ENCODE measurements at places on chromosomes 12 and 14. TPM values are rescaled to one million over a fixed set of nuclear protein-coding genes. Genes with fewer than 3 reads are reported as not detected.
A peak's percentile ranks its signal among the peaks of the same experiment; 100 is the strongest.

DNA sequence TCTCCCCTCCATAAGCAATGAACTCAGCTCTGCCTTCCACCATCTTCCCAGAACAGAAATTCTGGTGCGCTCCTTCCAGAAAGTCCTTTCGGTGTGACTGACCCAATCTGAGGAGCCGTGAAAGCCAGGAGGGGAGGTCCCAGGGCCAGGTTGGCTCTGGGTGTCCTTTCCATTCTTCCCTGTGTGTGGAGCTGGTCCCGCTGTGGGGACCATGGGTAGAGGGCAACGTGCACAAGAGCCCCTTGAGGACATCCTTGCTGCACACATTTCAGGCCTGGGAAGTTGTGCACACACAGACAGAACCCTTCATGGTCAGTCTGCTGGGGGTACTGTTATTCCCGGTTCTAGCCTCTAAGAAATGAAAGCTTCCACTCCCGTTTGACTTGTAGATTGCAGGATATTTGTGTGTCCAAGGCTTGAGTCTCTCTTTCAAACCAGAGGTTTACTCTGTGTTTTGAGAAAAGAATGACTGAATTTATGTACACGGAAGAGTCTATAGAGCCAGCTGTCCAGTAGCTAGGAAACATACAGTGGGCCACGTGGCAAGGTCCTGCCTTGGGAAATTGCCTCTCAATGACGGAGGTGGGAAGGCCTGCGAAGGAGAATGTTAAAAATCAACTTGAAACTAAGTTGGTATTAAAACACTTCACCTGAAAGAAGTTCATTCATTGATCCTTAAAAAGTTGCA lies 10.1 kb downstream of the NFKBIA start:
- no peak overlapping the region for H3K4me3 ChIP-seq
- no peak overlapping the region for H3K27ac ChIP-seq
- H3K4me1 ChIP-seq = peaks cover 24% of the 10 kb centered on the region
- no peak for DNase-seq
- H3K36me3 ChIP-seq = no peaks in the 10 kb centered on the region

DNA sequence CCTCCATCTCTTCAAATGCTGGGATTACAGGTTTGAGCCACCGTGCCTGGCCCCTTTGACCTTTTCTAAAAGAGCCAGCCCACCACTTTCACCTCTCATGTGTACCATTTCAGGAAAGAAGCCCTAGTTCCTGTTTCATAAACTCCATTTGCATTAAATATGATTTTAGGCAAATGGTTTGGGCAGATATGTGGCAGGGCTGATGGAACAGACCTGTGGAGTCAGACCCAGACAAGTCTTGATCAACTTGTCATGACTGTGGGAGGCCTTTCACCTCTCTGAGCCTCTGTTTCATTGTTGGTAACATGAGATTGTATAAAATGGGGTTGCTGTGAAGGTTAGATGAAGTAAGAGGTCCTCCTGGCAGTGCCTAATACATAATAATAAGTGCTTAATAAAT lies 5.2 kb upstream of the MAP3K9 start:
- no peak overlapping the region for H3K27ac ChIP-seq
- DNase-seq = peak; percentile 27
- peaks cover 16% of the 10 kb centered on the region for H3K4me1 ChIP-seq
- no peaks in the 10 kb centered on the region for H3K27me3 ChIP-seq
- H3K4me3 ChIP-seq = no peak overlapping the region

GRCh38 chr14:92783813-92784431 lies 10.2 kb upstream of the GOLGA5 start:
- H3K4me1 ChIP-seq = peaks cover 3% of the 10 kb centered on the region
- DNase-seq = peak; percentile 80
- H3K36me3 ChIP-seq = no peaks in the 10 kb centered on the region
- no peak overlapping the region for H3K27ac ChIP-seq
- no peaks in the 10 kb centered on the region for H3K27me3 ChIP-seq

The SLC8A3 gene
- total RNA-seq = 0.07 TPM

The TDRD9 gene
- total RNA-seq = 2.4 TPM

DNA sequence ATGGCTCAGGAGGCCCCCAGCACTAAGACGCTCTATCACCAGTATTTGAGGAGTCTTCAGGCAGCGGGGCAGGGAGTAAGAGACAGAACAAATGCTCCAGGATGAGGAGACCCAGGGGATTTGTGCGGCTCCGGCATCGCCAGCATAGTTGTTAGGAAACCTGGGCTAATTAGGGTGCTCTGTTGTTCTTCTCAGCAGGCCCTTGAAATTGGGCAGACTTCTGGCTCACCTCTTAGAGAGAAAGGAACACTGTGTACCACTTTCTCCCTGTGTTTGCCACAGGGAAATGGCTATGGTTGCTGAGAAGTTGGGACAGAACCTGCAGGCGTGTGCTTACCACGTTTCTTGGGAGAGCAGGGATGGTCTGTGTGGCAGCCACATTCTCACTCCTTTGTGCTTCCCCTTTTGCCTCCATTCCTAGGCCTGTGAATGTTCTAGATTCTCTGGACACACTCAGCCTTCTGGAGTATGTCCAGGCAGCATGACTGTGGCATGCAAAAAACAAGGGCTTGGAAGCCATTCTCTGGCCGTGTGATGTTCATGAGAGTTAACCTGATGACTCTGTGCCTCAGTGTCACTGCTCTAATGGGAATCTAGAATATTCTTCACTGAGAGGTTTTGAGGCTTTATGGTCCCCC lies 109.0 kb downstream of the CHST11 start:
- no peak overlapping the region for H3K4me3 ChIP-seq
- DNase-seq = no peak
- no peak overlapping the region for H3K27ac ChIP-seq
- H3K27me3 ChIP-seq = no peaks in the 10 kb centered on the region
- H3K4me1 ChIP-seq = peaks cover 42% of the 10 kb centered on the region

DNA sequence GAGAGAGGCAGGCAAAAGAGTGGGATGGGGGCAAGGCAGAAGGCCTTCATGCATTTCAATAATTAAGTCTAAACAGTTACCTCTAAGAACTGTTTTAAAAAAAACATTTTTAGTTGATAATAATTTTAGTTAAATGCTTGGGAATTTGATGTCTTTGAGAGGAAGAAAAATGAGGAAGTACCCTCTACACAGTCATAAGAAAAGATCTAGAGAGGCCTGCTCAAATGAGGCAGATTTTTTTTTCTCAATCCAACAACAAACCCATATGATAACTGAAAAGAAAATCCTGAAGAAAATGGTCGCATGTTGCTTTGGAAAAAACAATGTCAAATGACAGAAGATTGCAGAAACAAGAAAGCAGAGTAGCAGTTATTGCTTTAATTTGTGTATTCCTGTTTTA lies 25.6 kb downstream of the SINHCAF start:
- peaks cover 58% of the 10 kb centered on the region for H3K36me3 ChIP-seq
- peak overlapping the region; percentile 46 for H3K27ac ChIP-seq
- no peak overlapping the region for H3K4me3 ChIP-seq
- H3K27me3 ChIP-seq = no peaks in the 10 kb centered on the region
- DNase-seq = peak; percentile 29

GRCh38 chr14:84961637-84962036 lies 568.3 kb upstream of the FLRT2 start:
- no peaks in the 10 kb centered on the region for H3K27me3 ChIP-seq
- H3K36me3 ChIP-seq = no peaks in the 10 kb centered on the region

DNA sequence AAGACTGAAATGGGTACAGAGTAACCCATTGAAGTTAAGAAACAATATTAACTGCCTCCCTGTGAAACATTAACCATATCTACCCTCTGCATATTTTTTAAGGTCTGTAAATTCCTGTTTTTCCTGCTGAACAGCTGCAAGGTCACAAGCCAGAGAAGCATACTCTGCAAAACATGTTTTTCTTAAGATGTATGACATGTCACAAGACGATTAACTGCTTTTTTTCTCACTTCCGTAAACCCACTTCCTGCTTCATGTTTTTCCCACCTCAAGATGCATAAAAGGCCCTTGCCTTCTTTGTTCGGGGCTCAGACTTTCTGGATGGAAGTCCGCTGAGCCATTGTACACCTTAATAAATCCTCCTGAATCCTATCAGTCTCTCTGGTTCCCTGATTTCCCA lies 504.7 kb upstream of the MIS18BP1 start:
- no peak for DNase-seq
- no peak overlapping the region for H3K27ac ChIP-seq
- H3K4me3 ChIP-seq = no peak overlapping the region

- no peaks in the 10 kb centered on the region for H3K27me3 ChIP-seq
- H3K27ac ChIP-seq = no peak overlapping the region
- H3K4me1 ChIP-seq = no peaks in the 10 kb centered on the region
- peaks cover 72% of the 10 kb centered on the region for H3K36me3 ChIP-seq
- no peak for DNase-seq
These were observed 74.3 kb downstream of the MAP3K9 start for GRCh38 chr14:70735043-70735442.

The TPH2 gene
- total RNA-seq = not detected

GRCh38 chr12:52515927-52516831 lies 4.0 kb downstream of the KRT5 start:
- H3K36me3 ChIP-seq = no peaks in the 10 kb centered on the region
- H3K4me1 ChIP-seq = no peaks in the 10 kb centered on the region
- H3K4me3 ChIP-seq = no peak overlapping the region
- H3K27ac ChIP-seq = no peak overlapping the region
- H3K27me3 ChIP-seq = no peaks in the 10 kb centered on the region

The RNU6-8 gene
- total RNA-seq = not detected

GRCh38 chr12:72872996-72873395 lies 600.8 kb downstream of the TRHDE start:
- no peaks in the 10 kb centered on the region for H3K36me3 ChIP-seq
- no peak for DNase-seq
- H3K4me1 ChIP-seq = no peaks in the 10 kb centered on the region
- no peak overlapping the region for H3K27ac ChIP-seq
- no peak overlapping the region for H3K4me3 ChIP-seq

DNA sequence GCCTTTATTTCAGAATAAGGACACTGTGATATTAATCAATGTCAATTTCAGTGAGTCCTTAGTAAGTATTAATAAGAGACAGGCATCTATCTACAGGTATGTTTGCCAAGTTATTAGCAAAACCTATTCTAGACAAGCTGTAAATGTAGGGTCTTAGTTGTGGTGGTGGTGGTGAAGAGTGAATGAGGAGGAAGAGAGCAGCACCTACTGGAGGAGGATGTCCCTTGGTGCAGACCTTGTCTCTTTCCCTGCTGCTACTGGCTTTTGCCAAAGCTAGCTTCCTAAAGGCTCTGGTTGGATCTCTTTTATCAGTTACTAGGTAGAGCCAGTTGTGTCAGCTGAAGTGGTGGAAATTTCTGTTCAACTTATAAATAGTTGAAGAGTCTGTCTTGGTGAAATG lies 304.8 kb upstream of the ATP2B1 start:
- H3K27me3 ChIP-seq = no peaks in the 10 kb centered on the region
- DNase-seq = peak; percentile 64
- H3K27ac ChIP-seq = no peak overlapping the region
- H3K36me3 ChIP-seq = no peaks in the 10 kb centered on the region
- no peak overlapping the region for H3K4me3 ChIP-seq
- H3K4me1 ChIP-seq = no peaks in the 10 kb centered on the region

DNA sequence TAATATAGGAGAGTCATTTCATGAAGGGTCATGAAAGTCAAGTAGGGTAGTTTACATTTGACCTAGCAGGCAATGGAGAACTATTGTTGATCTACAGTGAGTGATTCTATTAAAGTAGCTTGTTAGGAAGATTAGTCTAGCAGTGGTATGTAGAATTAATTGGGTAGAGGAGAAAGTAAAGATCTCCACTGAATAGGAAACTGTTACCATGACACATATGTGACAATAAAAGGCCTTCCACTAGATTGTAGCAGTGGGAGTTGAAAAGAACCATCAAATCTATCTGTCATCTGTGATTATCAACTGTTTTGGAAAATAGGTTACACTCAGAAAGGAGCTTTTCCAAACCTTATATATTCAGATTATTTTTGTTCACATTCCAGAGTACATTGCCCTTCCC lies 92.3 kb downstream of the SOX5 start:
- H3K27me3 ChIP-seq = no peaks in the 10 kb centered on the region
- no peak overlapping the region for H3K4me3 ChIP-seq
- no peaks in the 10 kb centered on the region for H3K4me1 ChIP-seq
- no peak for DNase-seq
- H3K36me3 ChIP-seq = no peaks in the 10 kb centered on the region
- H3K27ac ChIP-seq = no peak overlapping the region

GRCh38 chr14:48125654-48126053 lies 450.2 kb upstream of the MDGA2 start:
- H3K27ac ChIP-seq = no peak overlapping the region
- no peak for DNase-seq
- no peaks in the 10 kb centered on the region for H3K27me3 ChIP-seq
- H3K36me3 ChIP-seq = no peaks in the 10 kb centered on the region
- no peak overlapping the region for H3K4me3 ChIP-seq

DNA sequence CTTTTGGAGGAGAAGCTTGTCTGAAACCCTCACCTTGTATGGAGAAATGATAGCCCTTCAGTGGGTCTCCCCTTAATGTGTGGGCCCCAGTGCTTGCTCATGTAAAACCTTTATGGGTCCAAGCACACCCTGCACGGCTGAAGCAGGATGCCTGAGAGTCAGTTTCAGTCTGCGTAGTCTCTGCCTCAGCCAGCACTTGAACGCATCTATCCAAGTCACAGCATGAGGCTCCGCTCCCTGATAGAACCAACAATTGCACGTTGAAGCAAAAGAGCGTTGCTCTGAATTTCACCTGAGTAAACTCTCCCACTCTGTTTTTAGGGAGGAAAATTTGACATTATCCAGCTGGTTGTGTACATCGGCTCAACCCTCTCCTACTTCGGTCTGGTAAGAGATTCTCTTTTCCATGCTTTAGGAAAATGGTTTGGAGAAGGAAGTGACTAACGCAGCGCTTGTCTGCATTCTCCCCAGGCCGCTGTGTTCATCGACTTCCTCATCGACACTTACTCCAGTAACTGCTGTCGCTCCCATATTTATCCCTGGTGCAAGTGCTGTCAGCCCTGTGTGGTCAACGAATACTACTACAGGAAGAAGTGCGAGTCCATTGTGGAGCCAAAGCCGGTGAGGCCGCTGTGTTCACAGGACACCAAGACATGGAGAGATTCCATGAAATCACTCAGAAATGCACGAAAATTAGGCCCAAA lies 33.0 kb upstream of the P2RX4 start:
- no peaks in the 10 kb centered on the region for H3K4me1 ChIP-seq
- DNase-seq = no peak
- no peaks in the 10 kb centered on the region for H3K36me3 ChIP-seq
- no peak overlapping the region for H3K4me3 ChIP-seq

GRCh38 chr12:108196921-108197320 lies 67.8 kb downstream of the WSCD2 start:
- H3K4me1 ChIP-seq = peaks cover 3% of the 10 kb centered on the region
- H3K27ac ChIP-seq = no peak overlapping the region
- H3K27me3 ChIP-seq = no peaks in the 10 kb centered on the region
- no peaks in the 10 kb centered on the region for H3K36me3 ChIP-seq
- no peak for DNase-seq

The PDZRN4 gene
- total RNA-seq = not detected

- H3K4me3 ChIP-seq = no peak overlapping the region
- H3K27me3 ChIP-seq = no peaks in the 10 kb centered on the region
- no peaks in the 10 kb centered on the region for H3K4me1 ChIP-seq
These were observed 214.6 kb upstream of the PRKD1 start for GRCh38 chr14:30142216-30142615.

The IFNG-AS1 gene
- total RNA-seq = 19.0 TPM

The PSMC1 gene
- total RNA-seq = 50.2 TPM

GRCh38 chr14:50658203-50658602 lies 9.9 kb downstream of the SAV1 start:
- DNase-seq = no peak
- H3K27ac ChIP-seq = no peak overlapping the region
- no peaks in the 10 kb centered on the region for H3K27me3 ChIP-seq
- no peak overlapping the region for H3K4me3 ChIP-seq
- H3K4me1 ChIP-seq = peaks cover 22% of the 10 kb centered on the region
- H3K36me3 ChIP-seq = peaks cover 14% of the 10 kb centered on the region

The SLCO1B1 gene
- not detected for total RNA-seq

The ATG2B gene
- 39.6 TPM for total RNA-seq

- H3K27me3 ChIP-seq = no peaks in the 10 kb centered on the region
- no peaks in the 10 kb centered on the region for H3K36me3 ChIP-seq
- H3K4me1 ChIP-seq = peaks cover 11% of the 10 kb centered on the region
- no peak overlapping the region for H3K4me3 ChIP-seq
- no peak for DNase-seq
- no peak overlapping the region for H3K27ac ChIP-seq
These were observed 11.1 kb downstream of the OLR1 start for GRCh38 chr12:10160617-10161385.

All from B cell (primary cell).